ENCODE measurements at places on chromosomes 7 and 10.
A peak's percentile ranks its signal among the peaks of the same experiment; 100 is the strongest.

DNA sequence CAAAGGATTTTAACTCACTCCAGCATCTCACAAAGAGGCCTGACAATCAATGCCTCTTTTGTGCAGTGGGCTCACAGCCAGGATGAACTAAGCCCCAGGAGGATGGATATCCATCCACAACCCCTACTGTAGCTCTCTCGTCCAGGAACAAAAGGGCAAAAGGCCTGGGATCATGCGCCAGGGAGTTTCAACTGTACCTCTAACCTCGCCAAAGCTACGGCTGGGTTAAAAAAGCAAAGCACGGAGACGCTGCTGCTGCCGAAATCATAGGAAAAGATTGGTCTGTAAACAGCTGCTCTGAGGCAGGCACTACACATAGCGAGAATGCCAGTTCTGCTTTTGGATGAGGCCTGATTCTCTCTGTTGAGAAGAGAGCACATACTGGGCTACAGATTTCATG lies 32.1 kb downstream of the VSTM4 start:
- DNase-seq = peak; percentile 44

GRCh38 chr10:17622061-17622460 lies 4.9 kb upstream of the HACD1 start:
- DNase-seq = no peak

DNA sequence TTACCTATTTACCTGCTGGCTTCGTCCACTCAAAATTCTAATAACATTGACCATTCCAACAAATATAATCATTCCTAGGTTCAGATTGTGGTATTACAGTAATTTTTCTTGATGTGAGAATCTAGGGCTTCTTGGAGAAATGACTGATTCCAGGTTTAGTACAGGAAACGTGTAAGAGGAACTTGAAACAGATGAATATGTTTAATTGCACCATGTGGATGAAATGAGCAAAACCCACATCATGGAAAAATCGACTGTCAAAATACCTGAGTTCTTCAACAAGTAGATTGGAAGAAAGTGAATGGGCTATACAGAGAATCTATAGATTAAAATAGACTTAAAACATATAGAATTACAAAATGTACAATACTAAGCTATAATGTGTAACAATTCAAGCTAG lies 24.9 kb upstream of the OR9A4 start:
- no peak for DNase-seq

- DNase-seq = no peak
These were observed 60.4 kb downstream of the RNLS start for GRCh38 chr10:88522715-88523114.

- peak; percentile 90 for DNase-seq
These were observed 281.1 kb downstream of the CCDC3 start for GRCh38 chr10:12720217-12720981.

- DNase-seq = peak; percentile 20
These were observed 18.0 kb downstream of the ADAP1 start for GRCh38 chr7:936386-937054.

DNA sequence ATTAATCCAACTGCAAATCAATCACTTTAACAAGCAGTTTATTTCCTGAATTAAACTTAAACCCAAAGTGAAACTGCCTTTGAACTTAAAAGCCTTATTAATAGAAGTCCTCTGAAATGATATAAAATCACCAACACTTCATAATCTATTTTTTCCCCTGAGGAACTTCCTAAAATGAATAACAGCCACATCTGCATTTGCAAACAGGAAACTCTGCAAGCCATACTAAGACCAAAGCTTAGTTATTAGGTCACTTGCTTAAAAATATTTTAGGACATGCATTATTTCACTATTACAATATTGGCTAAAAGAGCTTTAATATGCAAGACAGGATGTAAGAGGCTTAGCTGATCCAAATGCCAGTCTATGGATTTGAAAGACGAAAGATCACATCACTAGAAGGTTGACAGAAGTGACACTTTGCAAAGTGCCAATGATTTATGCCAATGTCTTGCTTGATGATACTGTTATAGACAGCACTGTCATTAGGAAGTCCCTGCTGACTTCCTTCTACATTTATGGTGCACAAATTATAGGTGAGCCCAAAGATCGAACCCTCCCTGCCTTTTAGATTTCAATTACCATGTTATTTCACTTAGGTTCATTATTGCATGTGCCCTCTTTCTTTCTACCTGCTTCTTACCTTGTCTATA lies 99.9 kb upstream of the SKAP2 start:
- DNase-seq = no peak

DNA sequence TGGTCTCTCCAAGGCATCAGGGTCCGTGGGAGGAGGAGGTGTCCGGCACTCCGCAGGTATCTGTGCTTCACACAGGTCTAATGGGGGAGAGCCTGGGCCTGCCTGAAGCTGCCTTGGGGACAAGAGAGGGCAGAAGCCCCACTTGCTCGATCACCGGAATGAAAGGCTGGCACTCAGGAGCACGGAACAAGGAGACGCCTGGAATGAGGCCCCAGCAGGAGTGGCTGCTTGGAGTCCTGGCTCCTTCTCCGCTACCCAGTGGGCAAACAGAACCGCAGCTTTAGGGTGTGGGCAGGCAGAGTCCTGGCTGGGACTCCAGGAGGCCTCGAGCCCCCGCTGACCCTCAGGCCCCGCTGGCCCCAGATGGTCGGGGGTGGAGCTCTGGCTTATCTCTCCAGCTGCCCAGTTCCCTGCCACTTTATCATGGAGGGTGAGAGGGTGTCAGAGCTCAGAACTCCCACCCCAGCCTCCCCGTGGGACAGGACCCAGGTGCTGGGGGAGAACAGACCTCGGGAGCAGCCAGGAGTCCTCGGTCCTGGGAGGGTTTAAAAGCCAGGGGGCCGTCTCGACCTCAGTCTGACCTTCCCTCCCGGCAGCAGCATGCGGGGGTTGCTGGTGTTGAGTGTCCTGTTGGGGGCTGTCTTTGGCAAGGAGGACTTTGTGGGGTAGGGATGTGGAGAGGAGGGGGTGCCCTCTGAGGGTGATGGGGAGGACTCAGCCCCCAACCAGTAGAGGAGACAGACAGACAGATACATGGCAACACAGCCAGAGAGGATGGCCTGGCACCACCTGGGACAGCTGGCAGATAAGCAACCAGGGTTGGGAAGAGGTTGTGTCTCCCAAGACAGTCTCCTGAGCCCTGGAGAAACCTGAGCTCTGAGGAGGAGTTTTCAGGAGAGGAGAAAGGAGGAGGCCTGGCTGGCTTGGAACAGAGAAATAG lies at the start of gene CPA1:
Gene CPA1 (plus strand): TSS at position 574 of the 940 bp plus-strand sequence. CDS start 27 bp downstream, at position 601.
- no peak for DNase-seq

DNA sequence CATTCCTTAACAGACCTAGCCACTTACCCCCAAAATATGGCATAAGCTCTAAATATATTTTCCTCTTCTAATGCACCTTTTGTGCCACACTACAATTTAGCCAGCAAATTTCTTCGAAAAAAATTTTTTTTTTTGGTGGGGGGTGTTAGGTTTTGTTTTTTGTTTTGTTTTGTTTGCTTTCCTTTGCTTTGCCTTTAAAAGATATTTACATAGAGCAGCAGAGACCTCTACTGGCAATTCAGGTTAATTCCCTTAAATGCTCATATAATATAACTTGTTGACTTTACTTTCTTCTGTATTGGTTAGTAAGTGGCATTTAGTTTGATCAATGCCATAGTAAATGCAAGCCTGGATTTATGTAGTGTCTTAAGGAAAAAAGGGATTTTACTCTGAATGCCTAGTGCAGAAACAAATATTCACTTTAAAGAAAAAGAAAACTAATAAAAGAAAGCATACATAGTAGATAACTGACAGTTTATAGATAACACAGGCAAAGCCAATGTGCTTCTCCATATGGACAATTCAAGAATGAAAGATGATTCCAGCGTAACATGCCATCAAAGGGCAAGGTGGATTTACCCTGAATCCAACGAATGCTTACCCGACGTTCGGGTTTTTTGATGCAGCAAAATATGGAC lies 1250.6 kb downstream of the GATA3 start:
- no peak for DNase-seq

DNA sequence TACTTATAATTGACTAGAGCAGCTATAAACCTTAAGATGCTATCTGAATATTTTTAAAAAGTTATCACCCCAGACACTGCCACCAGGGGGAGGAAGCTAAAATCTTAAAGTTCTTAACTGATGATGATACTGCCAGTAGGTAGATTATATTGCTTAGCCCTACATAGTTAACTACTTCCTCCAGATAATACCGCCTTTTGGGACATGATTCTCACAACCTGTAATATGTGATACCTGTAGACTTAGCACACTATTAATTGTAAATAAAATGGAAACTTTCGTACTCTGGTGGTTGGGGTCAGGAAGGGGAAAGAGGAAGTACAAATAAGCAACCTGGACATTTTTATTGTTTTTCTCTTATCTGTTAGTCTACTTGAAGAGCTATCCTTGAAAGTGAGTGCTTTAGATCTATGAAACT lies 268.9 kb downstream of the ADK start:
- DNase-seq = no peak

- no peak for DNase-seq
These were observed 5.7 kb downstream of the DLX5 start for GRCh38 chr7:97018791-97019531.
